Thymus (tissue), 14 donors: ENCODE measurements at places on chromosomes 5 and 9. TPM values are rescaled to one million over a fixed set of nuclear protein-coding genes. Genes with fewer than 3 reads are reported as not detected.

Gene FBP1
- 10.2 TPM for polyA plus RNA-seq

DNA sequence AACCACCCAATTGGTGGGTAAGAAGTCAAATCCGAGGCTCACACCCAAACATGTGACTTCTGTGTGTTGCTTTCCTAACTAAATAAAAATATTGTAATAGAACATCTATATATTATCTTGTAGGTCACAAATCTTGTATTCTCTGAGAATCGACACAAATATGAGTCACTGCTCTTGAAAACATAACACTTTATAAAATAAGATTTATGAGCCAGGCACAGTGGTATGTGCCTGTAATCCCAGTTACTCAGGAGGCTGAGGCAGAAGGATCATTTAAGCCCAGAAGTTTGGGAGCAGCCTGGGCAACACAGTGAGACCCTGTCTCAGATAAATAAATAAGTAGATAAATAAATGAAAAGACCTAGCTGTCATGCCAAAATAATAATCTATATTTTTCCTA, 624.1 kb downstream of the ANXA1 start:
- DNase-seq, result no peak

- DNase-seq, result no peak
These were observed 1084.5 kb downstream of the NR2F1-AS1 start for GRCh38 chr5:92496545-92496944.

DNA sequence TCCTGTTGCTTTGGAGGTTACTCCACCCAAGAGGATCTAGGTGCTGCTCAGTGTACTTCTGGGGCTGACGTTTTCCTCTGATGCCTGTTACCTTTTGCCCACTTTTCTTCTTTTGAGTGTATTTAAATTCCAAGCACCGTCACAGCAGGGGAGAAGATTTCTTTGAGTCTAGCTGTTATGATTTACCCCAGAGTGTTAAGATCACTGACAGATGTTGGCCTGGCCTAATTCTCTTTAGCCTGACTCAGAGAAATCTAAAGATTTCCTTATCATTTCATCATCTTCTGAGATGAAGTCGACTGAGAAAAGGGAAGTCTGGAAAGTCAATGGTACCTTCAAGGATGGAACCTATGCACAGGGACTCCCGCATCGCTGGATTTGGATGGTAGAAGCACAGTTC, 191.5 kb downstream of the FBXL7 start:
- no peak for DNase-seq

Gene COL5A1
- polyA plus RNA-seq, result 3.2 TPM
